K562 (cell line): ENCODE measurements at places on chromosomes 6 and 20. TPM values are rescaled to one million over a fixed set of nuclear protein-coding genes. Genes with fewer than 3 reads are reported as not detected.

The SLC22A7 gene
- not detected in 2 replicates for total RNA-seq

The GRIK2 gene
- not detected in 2 replicates for total RNA-seq

The BMP6 gene
- 0.07 and 0.13 TPM in 2 replicates for total RNA-seq

The COL12A1 gene
- total RNA-seq, result 0.11 and 0.20 TPM in 2 replicates

The TTLL9 gene
- total RNA-seq, result not detected in 2 replicates

The SLC17A1 gene
- not detected in 2 replicates for total RNA-seq

The TSPO2 gene
- total RNA-seq, result not detected in 2 replicates

The FKBP1C gene
- total RNA-seq, result 0.29 TPM in 1 of 2 replicates, not detected in the other

The KCNS1 gene
- not detected in 2 replicates for total RNA-seq

The TOMM34 gene
- 41.3 and 43.4 TPM in 2 replicates for total RNA-seq

The IL17A gene
- not detected in 2 replicates for total RNA-seq

The FRMD1 gene
- total RNA-seq, result not detected in 2 replicates

The REPS1 gene
- total RNA-seq, result 29.3 and 30.0 TPM in 2 replicates

The PROKR2 gene
- total RNA-seq, result not detected in 2 replicates

The FOXQ1 gene
- not detected in 2 replicates for total RNA-seq

The PRL gene
- not detected in 2 replicates for total RNA-seq

The FNDC11 gene
- 0.74 and 0.89 TPM in 2 replicates for total RNA-seq

The CD109 gene
- 0.18 and 0.42 TPM in 2 replicates for total RNA-seq

The SERPINB6 gene
- 124 and 126 TPM in 2 replicates for total RNA-seq

The PRDM1 gene
- 0.67 and 0.86 TPM in 2 replicates for total RNA-seq

The SNRNP48 gene
- 18.6 and 21.2 TPM in 2 replicates for total RNA-seq

The CST5 gene
- not detected in 2 replicates for total RNA-seq

The DEFB113 gene
- not detected in 2 replicates for total RNA-seq

The PCIF1 gene
- 29.4 and 30.0 TPM in 2 replicates for total RNA-seq

The GFOD1 gene
- total RNA-seq, result 10.3 and 12.0 TPM in 2 replicates

The DHX16 gene
- total RNA-seq, result 42.7 and 47.5 TPM in 2 replicates

The CRISP3 gene
- 0.29 and 0.31 TPM in 2 replicates for total RNA-seq

The C20orf202 gene
- 0.11 TPM in 1 of 2 replicates, not detected in the other for total RNA-seq

The SGK2 gene
- total RNA-seq, result 0.20 and 0.31 TPM in 2 replicates

The HECA gene
- 1.6 and 2.3 TPM in 2 replicates for total RNA-seq

The PCSK2 gene
- total RNA-seq, result 0.07 TPM in 1 of 2 replicates, not detected in the other

The EGFL8 gene
- 21.7 and 26.0 TPM in 2 replicates for total RNA-seq

The SLC32A1 gene
- total RNA-seq, result not detected in 2 replicates

The ASCC3 gene
- total RNA-seq, result 41.2 and 44.0 TPM in 2 replicates

The FILIP1 gene
- total RNA-seq, result 0.04 and 0.09 TPM in 2 replicates

The HLA-A gene
- total RNA-seq, result 3.3 and 4.5 TPM in 2 replicates

The PBOV1 gene
- total RNA-seq, result not detected in 2 replicates

The ASIP gene
- not detected in 2 replicates for total RNA-seq

The NUDT3 gene
- 49.8 and 56.4 TPM in 2 replicates for total RNA-seq
